ENCODE measurements at places on chromosomes 5 and 9.

- no peak for DNase-seq
These were observed 388.9 kb upstream of the PAPPA start for GRCh38 chr9:115764645-115765044.

DNA sequence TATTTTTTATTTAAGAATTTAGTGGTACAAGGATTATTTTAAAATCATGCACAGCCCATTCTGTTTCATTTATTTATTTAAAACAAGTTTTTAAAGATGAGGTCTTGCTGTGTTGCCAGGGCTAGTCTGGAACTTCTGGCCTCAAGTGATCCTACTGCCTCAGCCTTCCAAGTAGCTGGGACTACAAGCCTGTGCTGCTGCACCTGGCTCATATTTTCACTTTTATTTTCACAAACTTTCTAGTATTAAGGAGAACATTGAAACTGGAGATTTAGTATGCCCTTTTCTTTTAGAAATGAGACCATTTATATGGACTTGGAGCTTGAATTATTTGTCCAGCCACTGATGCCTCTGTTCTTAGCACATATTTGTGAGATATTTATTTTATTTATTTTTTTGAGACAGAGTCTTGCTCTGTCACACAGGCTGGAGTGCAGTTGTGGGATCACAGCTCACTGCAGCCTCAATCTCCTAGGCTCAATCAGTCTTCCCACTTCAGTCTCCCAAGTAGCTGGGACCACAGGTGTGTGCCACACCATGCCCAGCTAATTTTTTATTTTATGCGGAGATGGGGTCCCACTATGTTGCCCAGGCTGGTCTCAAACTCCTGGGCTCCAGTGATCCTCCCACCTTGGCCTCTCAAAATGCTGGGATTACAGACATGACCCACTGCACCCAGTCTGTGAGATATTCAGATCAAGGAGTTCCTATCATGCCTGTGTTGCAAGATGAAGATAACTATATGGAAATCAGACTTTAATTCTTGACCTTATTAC lies 7.4 kb downstream of the DMXL1 start:
- no peak for DNase-seq

GRCh38 chr5:52065182-52065581 lies 681.9 kb downstream of the ISL1 start:
- DNase-seq, result no peak

DNA sequence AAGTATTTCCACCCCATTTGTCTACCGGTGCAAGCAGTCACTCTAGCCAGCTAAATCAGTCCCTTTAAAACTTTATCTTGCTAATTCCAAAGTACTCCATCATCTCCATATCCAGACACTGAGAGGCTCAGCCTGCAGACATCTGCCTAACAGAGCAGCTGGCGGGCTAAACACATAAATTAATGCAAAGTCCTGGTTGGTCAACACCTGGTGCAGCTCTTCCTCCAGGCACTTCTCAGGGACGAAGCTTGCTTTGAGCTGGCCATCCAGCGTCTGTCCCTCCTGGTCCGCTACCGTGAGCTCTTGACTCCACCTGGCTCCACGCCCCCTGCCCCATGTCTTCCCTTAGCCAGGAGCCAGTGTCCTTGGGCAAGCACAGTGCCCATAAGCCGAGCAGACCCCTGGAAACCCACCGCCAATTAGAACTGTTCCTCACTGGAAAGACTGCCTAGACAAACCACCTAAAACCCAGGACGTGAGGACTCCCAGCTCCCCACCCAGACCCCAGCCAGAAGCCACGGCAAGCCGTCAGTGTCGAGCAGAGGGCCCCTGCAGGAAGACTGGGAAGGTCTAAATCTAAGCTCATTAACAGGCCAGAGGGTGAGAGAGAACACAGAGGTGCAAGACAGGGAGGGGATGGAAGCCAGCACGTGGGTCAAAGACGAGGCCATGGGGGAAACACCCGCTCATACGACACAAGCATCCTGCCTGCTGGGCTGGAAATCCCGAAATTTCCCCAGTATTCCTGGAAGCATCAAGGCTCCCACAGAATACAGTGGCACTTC lies 120.0 kb downstream of the COL23A1 start:
- DNase-seq, result no peak

DNA sequence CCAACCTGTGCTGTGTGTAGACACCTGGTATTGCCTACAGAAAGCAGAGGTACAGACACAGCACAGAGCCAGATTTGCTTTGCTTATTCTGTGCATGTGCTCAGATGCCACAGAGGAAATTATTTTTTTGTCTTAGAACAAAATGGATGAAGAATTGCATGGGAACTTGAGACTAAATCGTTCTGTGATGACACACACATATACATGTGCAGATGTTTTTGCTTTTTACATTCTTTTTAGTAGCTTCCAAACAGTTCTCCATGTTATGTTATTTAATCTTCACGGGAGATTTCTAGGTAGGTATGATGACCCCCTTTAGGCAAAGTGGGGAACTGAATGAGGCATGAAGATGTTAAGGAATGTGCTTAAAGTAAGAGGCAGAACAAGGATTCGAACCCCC lies 221.5 kb upstream of the PANK3 start:
- no peak for DNase-seq

DNA sequence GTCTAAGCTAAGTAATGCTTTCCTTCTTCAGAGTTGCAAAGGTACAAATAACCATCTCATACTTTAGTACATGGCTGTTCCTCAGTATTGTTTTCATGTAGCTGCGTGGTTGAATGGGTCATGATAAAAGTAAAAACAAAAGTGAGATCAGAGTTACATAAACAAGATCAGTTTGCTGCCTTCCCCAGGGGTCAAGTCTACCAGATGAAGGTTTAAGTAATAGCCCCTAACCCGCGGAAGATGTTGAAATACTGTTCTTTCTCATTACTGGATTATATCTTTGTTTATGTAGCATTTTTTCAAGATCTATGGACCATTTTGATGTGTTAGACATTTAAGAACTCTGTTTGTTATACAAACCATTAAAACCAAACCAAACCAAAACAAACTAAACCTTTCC lies 34.1 kb upstream of the ARRDC3 start:
- DNase-seq, result no peak

GRCh38 chr9:113567361-113568080 lies 104.0 kb downstream of the RGS3 start:
- no peak for DNase-seq

- DNase-seq, result no peak
These were observed 10.6 kb upstream of the CSNK1A1 start for GRCh38 chr5:149561848-149562247.

- no peak for DNase-seq
These were observed 441.9 kb upstream of the PIK3R1 start for GRCh38 chr5:67773411-67774266.

GRCh38 chr5:159576902-159577301 lies 246.6 kb upstream of the IL12B start:
- no peak for DNase-seq

DNA sequence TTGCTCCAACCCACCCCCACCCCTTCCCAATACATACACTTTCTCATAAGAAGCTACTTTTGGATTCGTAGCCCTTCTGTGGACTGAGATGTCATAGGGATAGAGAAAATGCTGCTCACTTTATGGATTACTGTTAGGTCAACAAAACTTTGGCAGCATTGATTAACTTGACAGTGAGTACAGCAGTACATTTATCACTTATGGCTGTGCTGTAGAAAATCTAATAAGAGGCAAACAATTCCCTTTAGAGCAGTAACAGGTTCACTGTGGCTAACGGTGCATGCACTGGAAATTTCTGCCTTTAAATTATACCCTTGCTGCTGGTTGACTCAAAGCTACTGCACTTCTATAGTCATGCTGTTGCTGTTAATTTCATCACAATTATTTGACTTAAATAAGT lies 59.2 kb downstream of the PPIC start:
- no peak for DNase-seq

DNA sequence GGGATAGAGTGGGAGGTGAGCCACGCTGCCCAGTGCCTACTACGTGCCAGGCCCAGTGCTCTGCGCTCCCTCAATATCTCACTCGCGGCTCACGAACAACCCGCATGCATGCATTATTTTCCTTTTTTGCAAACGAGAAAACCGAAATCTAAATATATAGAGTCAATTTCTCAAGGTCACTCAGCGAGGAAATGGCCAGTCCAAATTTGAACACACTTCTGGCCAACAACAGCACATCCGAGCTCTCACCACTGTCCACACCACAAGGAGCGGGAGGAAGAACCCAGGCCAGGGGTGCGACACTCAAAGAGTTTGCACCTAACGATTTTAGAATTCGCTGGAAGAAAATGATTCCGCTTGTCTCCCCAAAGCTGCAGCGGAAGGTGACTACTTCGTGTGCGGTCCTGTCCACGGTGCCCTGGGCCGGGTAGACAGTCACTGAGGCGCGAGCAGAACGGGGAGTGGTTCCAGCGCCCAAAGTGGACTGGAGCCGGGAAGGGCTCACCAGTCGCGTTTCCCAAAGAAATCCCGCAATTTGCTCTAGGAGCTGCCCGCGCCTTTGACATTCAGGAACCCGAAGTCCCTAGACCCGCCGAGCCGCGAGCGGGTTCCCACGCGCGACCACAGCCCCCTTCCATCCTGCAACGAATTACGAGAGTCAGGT lies 1.1 kb upstream of the TLX3 start:
- no peak for DNase-seq

DNA sequence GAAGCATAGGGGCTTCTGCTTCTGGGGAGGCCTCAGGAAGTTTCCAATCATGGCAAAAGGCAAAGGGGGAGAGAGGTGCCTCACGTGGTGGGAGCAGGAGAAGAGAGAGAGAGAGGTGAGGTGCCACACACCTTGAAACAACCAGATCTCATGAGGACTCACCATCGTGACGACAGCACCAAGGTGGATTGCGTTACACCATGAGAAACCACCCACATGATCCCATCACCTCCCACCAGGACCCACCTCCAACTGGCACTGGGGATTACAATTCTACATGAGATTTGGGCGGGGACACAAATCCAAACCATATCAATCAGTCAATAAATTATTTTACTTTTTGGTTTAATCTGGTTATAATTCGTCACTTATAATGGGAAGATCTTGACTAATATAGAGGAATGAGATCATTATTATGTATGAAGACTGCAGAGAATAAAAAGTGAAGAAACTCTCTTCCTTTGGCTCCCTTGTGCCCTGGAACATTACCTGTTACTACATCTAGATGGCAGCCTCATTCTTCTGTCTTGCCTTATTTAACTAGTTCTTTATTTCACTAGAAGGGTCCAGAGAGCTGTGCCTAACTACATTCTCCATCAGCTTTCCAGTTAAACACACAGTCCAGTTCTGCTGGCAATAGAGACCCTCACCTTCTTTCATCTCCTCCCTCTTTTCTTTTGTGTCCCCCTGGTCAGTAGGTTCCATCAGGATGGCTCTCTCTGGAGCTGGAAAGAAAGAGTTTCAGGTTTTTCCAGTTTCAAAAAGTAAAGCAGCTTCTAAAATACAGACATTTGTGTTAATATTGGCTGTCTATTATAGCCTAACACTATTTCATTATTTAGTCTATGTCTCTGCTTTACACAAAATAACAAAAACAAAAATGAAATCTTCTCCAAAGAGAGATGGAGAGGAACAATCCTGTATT lies 21.7 kb upstream of the SPINK7 start:
- DNase-seq, result no peak

- DNase-seq, result peak; percentile 62
These were observed 27.6 kb upstream of the TCF7 start for GRCh38 chr5:134086943-134087305.

GRCh38 chr9:85501882-85502281 lies 239.9 kb downstream of the AGTPBP1 start:
- no peak for DNase-seq

GRCh38 chr5:128263357-128263756 lies 179.8 kb downstream of the SLC12A2 start:
- DNase-seq, result no peak

GRCh38 chr5:134917070-134917815 lies 12.3 kb downstream of the PCBD2 start:
- DNase-seq, result no peak

- no peak for DNase-seq
These were observed 588.9 kb downstream of the MAT2B start for GRCh38 chr5:164094291-164094690.

- DNase-seq, result no peak
These were observed 8.7 kb downstream of the APTX start for GRCh38 chr9:32992595-32993238.

- DNase-seq, result no peak
These were observed 191.0 kb downstream of the RAB3C start for GRCh38 chr5:58773744-58774441.

DNA sequence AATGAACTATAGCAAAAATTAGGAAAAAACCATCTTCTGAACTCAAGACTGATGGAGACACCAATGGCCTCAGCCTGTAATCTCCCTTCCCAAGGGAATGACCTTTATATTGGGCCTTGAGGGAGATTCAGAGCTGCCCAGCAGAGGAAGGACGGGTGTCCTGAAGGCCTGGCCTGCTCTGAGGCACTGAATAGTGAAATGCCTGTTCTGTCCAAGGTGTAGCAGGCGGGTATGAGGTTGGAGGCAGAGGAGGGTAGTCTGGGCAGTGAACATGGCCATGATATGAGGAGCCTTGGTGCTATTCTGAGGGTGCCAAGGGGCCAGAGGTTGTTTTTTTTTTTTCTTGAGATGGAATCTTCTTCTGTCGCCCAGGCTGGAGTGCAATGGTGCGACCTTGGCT lies 25.0 kb downstream of the PSD2 start:
- DNase-seq, result no peak

GRCh38 chr5:154757814-154758406 lies 2.7 kb downstream of the LARP1 start:
- no peak for DNase-seq

- peak; percentile 47 for DNase-seq
These were observed 69.3 kb upstream of the NIPAL4 start for GRCh38 chr5:157390551-157391297.

DNA sequence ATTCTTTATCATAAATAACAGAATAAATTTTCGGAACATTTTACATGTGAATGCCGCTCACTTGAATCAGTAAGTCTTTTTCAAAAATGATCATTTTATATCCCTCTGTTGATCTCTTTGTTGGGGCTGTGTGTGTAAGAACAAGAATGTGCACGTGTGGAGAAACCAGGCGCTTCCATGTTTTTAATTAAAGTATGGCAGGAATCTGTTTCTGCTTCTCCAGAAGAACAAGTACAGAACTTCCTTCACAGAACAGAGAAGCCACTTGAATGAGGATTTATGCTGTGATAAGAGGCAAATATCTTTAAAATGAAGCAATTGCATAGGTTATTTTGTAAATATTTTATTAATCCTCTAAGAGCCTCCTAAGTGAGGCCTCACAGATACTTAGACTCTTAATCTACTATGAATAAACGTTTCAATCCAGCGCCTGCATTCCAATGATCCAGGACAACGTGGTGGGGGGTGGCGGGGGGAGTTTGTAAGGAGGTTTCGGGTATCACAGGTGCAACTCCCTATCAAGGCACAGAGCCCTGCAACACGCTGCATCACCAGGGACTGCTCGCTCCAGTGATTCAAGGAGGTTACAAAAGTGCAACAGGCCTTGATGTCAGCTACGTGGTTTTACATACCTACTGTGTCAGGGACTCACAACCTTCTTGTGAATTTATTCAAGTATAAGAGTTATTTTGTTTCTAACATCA lies 409.2 kb downstream of the BNC2 start:
- no peak for DNase-seq

DNA sequence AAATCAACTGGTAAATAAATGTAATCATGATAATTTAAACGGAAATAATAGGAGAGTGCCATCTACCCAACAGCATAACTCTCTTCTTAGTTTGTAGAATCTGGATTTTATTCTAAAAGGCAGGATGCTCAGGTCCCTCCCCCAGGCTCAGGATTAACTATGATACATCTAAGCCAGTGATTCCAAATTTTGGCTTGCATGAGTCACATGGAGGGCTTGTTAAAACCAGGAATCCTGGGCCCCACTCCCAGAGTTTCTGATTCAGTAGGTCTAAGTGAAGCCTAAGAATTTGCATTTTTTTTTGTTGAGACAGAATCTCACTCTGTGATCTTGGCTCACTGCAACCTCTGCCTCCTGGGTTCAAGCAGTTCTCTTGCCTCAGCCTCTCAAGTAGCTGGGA lies 62.3 kb upstream of the ZFR start:
- no peak for DNase-seq

Data from activated T-helper 1 cell treated with anti-CD3 and anti-CD28 coated beads, Interleukin-12 subunit alpha, Interleukin-12 subunit beta, Interleukin-2, Interleukin-4 antibody, amounts not matched to agents 30 ng/mL and 10 ng/mL and 1 ng/mL, durations not matched to agents 14 hours and 24 hours and 36 hours (primary cell).